ENCODE measurements at places on chromosomes 3 and 15.

DNA sequence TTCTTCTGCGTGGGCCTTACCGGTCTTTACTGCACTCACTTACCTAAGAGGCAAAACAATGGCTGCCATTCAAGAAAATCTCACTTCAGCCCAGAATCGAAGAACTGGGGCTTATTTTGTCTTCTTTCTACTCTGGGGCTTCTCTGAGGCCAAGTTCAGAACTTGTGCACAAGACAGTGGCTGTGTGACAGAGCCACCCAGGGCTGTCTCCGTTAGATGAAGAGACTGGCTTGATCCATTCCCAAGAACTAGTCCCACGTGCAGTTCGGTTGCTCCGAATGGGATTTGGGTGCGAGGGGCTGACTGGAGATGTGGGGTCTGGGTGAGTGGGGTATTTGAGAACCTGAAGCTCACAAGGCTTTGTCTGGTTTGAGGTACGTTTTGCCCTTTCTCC, 795 bp upstream of the TCF12 start:
- DNase-seq = no peak

DNA sequence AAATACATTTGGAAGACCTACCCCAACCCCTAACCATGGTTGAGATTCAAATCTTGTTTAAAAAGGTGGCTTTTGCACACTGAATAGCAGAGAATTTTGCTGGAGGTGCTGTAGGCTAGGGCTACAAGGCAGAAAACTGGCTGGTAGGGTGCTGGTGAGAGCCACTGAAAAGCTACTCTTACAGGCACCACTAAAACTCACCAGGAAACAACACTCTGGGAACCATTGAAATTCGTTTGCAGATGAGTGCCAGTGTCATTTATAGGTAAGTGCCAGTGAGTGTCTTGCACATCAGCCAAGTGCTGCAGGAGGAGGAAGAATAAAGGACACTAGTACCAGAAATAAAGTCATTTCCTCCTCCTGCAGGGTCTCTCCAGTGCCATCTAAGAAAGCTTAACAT, 610.2 kb downstream of the ZNF385D start:
- no peak for DNase-seq

DNA sequence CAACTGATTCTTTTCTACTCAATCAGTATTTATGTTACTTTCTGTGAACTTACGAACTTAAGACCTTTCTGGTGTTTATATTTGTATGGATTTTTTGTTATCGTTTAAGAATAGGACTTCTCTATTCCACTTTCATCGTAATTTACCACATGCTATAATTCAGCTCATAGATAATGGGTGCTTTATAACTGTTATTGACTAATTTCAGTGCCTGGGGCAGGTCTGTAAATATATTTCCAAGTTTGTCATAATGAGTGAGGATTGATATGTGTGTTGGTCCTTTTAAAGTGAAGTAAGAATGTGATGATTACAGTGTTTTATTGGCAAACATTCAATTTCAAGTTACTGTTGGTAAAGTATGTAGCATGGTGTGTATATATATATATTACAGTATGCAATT, 1.8 kb upstream of the NAALADL2 start:
- DNase-seq = no peak

DNA sequence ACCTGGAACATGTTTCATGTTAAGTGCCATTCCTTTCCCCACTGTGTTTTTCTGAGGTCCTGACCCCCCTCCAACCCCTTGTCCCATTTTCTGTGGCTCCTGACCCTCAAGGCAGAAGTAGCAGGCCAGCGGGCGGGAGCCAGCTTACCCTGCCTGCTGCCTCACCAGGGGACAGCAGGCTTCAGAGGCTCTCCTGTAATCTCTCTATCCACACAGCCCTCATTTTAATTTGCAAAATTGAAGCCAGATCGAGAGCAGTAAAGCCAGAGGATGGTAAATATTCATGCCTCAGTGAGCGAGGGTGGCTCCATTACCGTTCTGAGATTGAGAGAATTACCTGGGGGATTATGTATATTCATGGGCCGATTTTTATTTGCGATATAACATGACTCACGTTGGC, 147.6 kb downstream of the DNAJB8 start:
- DNase-seq = no peak

DNA sequence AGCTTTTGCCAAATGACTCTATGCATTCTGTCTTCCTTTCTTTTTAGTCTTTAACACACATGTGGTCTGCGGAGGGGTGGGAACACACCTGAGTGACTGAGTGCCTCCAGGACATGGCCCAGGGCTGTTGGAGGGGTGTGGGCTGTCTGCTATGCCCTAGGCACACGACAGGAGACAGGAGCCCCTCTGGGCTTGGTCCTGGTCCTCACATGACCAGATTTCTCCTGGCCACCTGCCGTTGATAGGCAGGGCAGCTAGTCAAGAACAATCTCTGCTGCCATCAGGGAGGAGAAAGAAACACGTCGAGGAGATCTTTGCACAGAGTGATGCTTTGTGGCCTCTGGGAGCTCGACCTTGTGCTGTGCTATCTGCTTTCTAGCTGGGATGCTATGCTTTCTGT, 176.6 kb downstream of the KLF13 start:
- DNase-seq = no peak

DNA sequence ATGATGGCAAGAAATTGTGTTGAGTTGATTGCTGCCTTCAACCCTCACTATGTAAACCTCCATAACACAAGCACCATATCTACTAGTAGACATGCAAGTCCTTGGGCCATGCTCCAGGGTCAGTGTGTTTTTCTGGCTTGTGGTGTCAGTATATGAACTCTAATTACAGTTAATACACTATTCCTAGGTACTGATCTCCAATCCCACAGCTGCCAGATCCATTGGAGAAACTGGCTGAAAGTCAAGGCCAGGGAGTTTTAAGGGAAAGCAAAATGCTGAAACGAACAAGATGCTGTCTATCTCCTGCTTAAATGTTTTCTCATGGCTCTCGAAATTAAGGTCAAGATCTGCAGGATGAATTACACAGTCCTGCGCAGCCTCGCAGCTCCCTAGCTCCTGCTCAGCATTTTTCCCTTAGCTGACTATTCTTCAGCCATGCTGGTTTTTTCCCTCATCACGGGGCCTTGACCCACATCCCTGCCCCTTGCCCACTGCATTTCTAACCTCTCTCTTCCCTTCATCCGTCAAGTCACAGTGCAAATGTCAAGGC, 425.0 kb upstream of the ADAMTS9 start:
- no peak for DNase-seq

- DNase-seq = no peak
Measured at GRCh38 chr3:18630295-18630694, 205.2 kb upstream of the SATB1 start.

- peak; percentile 66 for DNase-seq
Measured at GRCh38 chr3:115927197-115927596, 303.9 kb downstream of the GAP43 start.

GRCh38 chr3:132867956-132868355, 145.7 kb upstream of the NPHP3 start:
- DNase-seq = no peak

DNA sequence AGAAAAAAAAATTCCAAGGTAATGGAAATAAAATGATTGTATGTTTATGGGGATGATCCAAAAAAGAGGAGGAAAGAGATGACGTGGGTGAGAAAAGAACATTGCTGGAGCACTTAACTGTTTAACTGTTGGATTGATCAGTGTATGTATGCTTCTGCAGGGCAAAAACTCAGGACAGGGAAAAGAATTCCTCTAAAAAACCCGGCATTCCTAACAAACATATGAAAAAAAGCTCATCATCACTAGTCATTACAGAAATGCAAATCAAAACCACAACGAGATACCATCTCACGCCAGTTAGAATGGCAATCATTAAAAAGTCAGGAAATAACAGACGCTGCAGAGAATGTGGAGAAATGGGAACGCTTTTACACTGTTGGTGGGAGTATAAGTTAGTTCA, 1.6 kb upstream of the PHLDB2 start:
- no peak for DNase-seq

- no peak for DNase-seq
Measured at GRCh38 chr3:56917361-56918110, 115.8 kb upstream of the ARHGEF3 start.

All from dorsolateral prefrontal cortex (tissue), 122 donors.